ENCODE measurements at places on chromosomes 2 and 18.

DNA sequence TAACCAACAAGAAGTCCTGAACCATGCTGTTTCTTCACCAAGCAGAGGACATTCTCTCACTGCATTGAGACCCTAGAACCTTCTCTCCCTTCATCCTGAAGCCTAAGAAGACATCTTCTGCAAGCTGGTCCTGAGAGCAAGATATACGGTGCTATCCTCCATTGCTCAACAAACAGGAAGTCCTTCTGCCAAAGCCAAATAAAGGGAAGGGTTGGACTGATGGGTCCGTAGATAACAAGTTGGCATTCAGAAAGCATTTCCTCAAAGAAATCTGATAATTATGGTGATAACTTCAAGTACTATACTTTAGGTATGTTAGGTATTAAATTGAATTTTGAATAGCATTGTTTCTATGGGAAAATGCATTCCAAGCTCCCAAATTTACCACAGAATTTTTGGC, 23.3 kb downstream of the GRB14 start:
- no peak for DNase-seq

DNA sequence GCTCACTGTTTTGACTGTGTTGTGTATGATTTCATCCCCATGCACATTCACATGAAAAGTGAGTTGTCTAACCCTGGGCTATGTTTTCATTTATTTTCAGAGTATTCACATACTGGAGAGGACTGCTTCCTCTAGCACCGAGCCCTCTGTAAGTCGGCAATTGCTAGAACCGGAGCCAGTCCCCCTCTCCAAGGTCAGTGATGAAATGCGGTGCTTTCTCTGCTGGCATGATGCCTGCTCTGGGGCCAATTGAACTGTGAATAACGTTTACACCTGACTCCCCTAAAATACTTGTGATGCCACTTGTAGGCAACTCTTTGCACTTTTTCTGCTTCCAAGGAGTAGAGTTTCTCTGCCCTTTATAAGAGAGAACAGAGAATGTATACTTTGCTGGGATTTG, 126.9 kb downstream of the PRKRA start:
- no peak for DNase-seq

DNA sequence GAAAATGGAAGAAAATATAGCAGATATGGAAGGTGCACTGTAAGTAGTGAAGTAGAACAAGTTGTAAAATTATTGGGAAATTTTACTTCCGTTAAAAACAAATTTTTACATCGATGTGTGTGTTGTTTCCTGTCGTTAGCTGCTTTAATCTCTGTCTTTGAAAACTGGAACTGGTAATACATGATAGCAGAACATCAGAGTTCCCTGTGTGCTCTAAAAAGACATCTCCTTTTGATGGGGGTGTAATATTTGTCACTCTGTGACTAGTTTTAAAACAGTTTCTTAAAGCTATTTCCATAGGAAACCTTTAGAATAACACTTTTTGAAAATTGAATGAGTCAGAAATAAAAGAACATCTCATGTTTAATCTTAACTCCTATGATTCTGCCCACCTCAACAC, 43.5 kb downstream of the COX7A2L start:
- no peak for DNase-seq

DNA sequence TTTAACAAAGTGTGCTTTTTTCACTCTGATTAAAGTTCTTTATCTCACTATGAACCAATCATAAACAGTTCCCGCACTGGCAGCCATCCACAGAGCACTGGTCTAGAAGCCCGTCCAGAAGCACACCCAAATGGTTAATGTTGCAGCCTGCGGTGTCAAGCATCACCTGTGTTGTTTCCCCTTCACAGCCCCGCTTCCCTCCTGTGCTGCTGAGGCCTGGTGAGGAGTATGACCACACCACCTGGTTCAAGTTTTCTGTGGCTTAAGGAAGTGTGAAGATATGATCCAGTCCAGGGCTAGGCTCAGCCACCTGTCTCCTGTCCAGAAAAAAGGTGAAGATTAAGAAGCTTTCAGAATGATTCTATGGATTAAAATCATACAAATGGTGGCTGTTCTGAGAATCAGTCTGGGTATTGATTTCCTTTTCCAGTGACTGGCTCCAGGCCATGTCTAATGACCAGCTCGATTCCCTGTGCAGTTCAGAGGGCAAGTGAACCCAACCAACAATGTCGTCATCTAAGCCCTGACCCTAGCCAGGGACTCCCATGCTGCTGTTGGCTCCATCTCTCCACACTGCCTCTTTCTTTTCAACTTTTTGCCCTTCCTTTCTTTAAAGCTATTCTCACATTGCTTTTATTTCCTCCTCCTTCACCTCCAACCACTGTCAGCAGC, 17.7 kb downstream of the SRSF7 start:
- DNase-seq = no peak

DNA sequence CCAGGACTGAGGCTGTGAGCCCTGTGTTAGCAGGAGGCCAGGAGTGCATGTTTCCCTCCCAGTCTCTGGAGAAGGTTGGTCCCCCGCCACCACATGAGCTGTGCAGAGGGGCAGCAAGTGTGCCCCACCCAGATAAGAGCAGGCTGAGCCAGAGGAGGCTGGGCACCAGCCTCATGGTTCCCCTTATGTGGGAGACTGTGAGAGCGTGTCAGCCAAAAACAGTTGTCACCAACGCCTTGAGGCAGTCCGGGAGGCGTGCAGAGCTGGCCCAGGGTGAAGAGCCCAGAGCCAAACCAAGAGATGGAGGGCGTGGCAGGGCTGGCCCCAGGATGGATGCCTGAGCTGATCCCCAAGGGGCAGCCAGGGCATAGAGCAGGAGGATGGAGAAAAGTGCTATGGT, 128.7 kb upstream of the GLI2 start:
- no peak for DNase-seq

DNA sequence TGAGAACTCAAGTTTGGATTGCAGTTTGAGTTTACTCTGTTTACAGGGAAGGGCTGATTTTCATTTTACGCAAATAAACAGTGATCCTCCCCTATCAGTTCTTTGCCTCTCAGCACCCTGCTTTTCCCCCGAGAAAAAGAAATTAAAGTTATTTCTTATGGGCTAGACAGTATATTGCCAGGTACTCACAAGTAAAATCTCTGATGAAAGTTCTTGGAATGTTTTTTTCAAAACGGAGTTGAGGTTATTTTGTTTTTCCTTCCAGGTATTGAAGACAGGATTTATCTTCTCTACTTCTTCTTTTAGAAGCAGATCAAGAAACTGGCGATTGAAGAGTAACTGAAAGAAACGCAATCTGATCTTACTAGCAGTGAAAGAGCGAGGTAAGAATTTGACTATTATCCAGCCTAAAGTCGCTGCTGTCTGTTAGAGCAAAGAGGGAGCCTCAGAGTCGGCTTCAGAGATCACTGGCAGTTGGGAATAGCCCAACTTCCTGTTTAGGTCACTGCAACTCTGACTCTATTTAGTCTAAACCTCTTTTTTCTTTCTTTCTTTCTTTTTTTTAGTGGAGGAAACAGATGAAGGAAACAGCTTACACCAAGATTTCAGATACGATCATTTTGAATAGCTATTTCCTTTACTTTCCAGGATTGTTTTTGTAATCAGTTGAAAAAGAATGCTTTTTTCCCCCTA, at the start of gene TFPI:
TFPI (minus strand) TSS at position 425 of the 693 bp plus-strand sequence. CDS start 50,667 bp downstream, outside the sequence.
- DNase-seq = no peak

DNA sequence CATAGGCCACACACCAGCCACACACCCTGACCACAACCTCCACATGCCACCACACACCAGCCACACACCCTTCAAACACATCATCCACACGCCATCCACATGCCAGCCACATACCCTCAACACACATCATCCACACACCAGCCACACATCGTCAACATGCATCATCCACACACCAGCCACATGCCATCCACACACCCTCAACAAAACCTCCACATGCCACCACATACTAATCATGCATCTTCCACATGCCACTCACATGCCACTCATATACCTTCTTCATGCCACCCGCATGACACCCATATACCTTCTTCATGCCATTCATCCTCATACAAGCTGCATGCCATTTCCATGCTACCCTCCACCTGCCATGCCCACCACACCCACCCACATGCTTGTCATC, 12.4 kb downstream of the TNS1 start:
- no peak for DNase-seq

- DNase-seq = no peak
These were observed 112.2 kb downstream of the CEP192 start for GRCh38 chr18:13103366-13103765.

DNA sequence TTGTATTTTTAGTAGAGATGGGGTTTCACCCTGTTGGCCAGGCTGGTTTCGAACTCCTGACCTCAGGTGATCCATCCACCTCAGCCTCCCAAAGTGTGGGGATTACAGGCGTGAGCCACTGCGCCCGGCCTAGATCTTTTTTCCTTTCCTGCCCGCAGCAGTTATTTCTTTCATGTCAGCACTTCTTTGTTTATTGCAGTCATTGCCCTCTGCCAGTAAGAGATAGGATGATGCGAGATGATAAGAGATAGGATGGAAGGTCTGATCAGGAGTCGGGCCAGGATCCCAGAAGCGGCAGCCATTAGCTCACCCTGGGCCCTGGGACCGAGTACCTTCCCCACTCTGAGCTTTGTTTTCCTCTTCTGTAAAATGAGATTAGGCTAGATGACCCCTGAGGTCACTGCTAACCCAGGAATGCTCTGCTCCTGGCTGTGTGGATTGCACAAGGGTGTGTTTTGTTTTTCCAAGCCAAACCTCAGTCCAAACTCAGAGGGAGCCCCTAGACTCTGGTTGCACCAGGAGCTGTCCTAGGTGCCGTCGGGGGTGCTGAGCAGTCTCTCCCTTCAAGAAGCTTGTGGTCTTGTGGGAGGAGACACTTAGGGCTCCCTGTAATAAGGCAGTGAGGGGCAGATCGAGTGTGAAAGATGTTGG, 63.3 kb downstream of the LPIN1 start:
- no peak for DNase-seq

GRCh38 chr2:24065341-24065740, 10.8 kb downstream of the SF3B6 start:
- DNase-seq = no peak

GRCh38 chr2:65261676-65262075, 34.0 kb downstream of the ACTR2 start:
- DNase-seq = no peak

- no peak for DNase-seq
These were observed 425.8 kb upstream of the POU3F3 start for GRCh38 chr2:104428155-104428554.

GRCh38 chr18:63111671-63112402, 207.7 kb downstream of the BCL2 start:
- DNase-seq = no peak

DNA sequence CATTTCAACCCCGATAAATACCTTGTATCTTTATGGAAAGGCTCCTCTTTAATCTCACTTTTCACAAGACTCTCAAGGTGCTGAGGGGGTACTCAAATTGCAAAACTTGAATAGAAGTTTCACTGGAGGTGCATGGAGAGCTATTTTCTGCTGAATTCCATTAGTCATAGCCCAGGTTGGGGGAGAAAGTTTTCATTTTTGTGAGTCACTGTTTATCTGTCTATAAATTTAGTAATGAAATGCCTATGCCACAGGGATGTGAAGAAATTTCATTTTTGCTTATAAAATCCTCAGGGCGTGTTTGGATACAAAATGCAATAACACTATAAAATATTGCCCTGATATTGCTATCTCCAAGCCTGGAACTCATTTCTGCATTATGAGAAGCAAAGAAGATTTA, 346.3 kb downstream of the LRATD1 start:
- DNase-seq = no peak

DNA sequence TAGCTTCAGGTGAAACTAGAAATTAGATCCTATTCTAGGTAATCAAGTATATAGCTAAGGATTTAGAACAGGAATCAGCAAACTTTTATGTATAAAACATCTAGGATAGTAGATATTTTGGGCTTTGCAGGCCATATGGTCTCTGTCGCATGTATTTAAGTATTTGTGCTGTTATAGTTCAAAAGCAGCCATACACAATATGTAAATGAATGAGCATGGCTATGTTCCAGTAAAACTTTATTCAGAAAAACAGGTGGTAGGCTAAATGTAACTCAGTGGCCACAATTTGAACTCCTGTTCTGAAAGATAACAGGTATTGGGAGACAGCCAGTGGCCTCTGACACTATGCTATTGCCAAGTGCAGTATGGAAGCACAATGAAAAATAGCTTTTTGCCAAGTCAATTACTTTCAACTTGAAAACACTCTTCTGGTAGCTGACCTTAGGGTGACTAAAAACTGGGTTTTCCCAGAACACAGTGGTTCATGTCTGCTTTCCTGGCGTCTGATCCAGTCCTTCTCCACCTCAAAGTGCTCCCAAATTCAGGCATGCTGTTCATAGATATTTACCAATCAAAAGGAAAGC, 304.7 kb upstream of the SYT4 start:
- no peak for DNase-seq

DNA sequence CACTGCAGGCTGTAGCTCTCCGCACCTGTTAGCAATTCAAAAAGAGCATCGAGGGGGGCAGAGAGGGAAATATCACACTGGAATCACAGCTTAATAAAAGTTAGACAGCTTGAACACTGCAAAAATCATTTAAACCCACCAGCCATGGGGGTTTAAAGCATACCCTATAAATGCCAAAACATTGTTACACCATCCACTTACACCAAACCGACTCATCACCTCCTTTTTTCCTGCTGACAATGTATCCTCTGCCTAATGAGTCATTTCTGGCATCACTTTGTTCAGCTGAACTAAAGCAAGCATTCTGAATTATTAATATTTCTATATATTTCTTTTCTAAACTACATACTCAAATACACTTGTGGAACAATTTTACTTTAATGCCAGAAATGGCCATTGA, 21.6 kb downstream of the MC4R start:
- DNase-seq = no peak

DNA sequence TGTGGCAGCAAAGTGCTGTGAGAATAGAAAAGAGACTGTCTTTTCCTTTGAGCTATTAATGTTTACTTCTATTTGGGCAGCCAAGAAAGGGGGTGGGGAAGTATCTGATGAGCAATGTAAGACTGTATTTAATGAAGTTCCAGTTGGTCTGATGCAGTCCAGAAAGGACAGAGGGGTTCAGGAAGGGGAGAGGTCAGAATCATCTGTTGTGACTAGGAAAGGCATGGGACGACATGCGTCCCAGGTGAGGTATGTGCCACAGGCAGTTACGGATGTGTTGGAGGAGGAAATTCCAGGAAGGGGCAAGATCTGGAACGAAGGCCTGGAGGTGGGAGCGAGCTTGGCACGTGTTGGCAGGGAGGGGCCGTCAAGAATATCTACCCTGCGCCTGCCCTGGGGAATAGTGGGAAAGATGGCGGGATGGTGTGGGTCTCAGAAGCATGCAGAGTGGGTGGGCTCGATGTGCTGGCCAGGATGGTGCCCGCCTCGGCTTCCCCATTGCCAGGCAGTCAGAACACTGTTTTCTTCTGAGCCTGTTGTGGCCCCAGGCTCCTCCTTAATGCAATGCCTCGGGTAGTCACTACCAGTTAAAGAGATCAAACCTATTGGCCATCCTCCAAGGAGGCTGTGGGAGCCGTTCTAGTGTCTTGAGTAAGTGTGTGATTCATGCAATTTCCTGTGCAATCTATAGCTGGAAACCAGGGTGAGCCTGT, 57.8 kb upstream of the TXNDC2 start:
- no peak for DNase-seq

Measured in stimulated activated CD4-positive, alpha-beta T cell treated with anti-CD3 and anti-CD28 coated beads, Interleukin-12 subunit alpha, Interleukin-12 subunit beta, amount 100 ng/mL, for 24 hours (primary cell).